Foreskin melanocyte (primary cell): ENCODE measurements at places on chromosomes 5 and 9.

GRCh38 chr9:3136686-3137346, 292.9 kb upstream of the PUM3 start:
- peak; percentile 57 for DNase-seq

GRCh38 chr5:13943676-13944075, 812 bp downstream of the DNAH5 start:
- DNase-seq, result no peak

- DNase-seq, result no peak
Observed at GRCh38 chr5:125582352-125582751, 835.9 kb upstream of the ZNF608 start.

DNA sequence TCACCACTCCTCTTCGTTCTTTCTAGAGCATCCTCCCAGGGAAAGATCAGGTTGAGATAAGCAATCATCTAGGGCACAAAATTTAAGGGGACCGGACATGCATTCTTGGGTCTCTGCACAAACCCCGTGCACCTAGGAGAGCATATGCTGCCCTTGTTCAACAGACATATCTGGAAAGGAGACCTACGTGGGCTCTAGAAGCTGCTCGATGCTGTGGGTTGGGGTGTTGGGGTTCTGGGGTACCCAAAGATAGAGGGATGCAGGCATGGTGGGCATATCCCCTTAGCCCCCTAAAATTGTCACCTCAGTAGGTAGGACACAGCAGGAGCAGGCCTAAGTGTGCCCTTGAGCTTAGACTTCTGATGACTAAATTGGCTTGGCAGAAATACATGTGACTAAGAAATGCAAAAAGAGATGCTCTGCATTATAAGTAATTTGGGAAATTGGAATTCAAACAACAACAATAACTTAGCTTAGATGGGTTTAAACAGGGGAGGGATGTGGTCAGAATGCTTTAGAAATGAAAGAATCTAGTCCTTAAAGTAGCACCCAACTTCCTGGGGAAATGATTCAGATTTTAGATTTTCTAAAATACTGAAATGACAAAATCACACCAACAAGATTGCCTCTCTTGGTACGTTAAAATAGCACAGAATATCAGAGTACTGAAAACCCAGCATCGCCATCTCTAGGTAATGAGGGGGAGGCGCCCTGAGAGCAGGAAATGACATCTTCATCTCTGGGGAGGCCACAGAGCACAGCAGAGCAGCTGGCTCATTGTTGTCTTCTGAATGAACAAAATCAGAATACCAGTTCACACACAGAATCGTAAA, 172.3 kb downstream of the GNA14 start:
- DNase-seq, result no peak

GRCh38 chr9:36765468-36766341, 193.0 kb downstream of the MELK start:
- DNase-seq, result peak; percentile 18

GRCh38 chr5:102627315-102627714, 127.8 kb upstream of the PAM start:
- no peak for DNase-seq

GRCh38 chr9:130193531-130194377, 21.6 kb downstream of the NCS1 start:
- DNase-seq, result no peak

GRCh38 chr9:6552033-6552432, 93.5 kb downstream of the GLDC start:
- peak; percentile 59 for DNase-seq

DNA sequence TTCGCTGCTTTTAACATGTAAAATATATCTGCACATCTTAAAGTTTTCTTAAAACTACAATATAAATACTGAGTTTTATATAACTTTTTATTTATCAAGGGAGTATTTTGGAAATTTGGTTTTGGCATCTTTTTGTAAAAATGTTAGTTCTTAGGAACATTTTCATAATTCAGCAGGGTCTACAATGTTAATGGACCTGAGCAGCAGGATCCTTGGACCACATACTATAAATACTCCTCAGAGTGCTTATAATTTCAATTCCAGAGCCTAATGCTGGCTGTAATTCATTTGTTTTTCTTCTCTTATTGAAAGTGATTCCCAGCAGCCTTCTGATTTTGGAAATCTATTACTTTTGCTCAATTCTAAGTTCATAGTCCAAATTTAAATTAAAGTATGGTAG, 1216.2 kb downstream of the MAT2B start:
- DNase-seq, result no peak

- peak; percentile 88 for DNase-seq
Observed at GRCh38 chr9:69130456-69131441, 43.3 kb upstream of the TJP2 start.

DNA sequence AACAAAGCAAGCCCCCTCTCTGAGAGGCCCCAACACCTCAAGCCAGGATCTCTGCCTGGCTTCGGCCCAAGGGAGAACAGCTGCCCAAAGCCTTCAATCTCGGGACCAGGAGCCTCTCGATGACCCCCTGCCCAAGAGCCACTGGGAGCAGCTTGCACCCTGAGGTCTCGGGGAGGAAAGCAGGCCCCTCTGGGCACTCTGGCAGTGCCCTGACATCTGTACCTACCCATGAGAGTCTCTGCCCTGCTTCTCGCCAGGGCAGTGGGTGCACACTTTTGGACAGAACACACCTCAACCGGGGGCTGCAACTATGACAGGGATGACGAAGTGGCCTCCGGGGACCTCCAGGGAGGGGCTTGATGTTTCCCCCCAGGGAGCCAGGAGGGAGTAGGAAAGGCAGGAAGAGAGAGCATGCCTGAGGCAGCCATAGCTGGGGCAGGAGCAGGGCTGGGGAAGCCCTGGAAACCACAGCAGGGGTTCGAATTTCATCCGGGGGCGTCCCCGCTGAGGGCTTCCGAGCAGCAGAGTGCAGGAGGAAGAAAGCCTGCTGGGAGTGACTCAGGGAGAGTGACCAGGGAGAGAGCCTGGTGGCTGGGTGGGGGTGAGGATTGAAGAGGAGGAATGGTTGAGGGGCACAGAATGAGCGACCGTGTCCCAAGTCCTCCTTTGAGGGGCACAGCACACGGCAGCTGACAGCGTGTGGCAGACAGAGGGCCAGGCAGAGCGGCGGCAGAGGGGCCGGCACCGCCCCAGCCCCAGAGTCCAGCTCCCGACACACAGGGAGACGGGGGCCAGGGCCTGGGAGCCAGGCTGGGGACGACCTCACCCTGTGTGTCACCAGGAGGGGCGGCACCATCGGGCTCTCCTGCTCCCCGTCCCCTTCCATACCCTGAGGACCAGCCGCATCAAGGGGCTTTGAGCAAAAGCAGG, 1.8 kb downstream of the LPCAT1 start:
- DNase-seq, result no peak

DNA sequence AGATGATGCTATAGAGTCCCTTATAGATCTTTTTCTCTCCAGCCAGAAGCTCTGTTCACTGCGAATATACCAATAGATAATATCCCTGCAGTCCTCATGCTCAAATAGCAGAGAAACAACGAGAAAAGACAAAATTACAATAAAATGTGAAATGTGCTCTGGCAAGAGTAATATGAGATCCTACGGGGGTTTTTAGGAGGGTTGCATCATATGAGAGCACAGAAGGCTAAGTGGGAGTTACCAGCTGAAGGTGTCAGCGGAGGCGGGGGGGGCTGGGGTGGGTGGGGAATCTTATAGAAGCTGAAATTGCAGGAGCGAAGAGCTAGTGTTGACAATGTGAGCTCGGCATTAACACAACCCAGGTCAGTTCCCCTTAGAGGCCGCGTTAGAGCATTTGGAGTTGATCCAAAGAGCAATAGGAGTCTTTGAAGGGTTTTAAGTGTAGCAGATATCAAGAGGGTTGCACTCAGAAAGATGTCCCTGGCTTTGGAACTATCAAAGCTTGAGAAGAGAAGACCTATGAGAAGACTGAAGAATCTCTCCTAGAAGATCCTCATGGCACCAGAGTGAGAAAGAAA, 109.7 kb downstream of the BASP1 start:
- DNase-seq, result no peak

- no peak for DNase-seq
Observed at GRCh38 chr9:86458191-86458855, 104.1 kb upstream of the TUT7 start.

- DNase-seq, result no peak
Observed at GRCh38 chr5:166845044-166845443, 1446.4 kb upstream of the WWC1 start.

DNA sequence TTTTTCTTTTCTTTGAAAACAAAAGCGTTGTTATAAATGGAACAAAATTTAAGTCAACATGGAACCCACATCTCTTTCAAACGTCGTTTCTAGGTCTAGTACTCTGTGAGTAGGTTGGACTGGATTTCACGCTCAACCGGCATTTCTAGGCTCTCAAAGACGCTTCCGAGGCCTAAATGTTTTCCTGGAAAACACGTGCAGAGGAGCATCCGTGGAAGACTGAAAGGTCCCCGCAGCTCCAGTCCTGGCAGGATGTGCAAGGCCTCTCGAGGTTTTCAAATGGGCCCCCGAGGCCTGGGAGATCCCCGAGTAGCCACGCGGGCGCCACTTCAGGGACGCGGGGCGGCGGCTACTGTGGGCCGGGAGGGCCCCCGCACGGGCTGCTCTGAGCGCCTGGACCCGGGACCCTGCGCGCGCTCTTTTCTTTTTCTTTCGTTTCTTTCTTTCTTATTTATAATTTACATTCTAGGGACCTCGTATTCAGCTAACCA, 4.2 kb upstream of the IRX2 start:
- no peak for DNase-seq

- no peak for DNase-seq
Observed at GRCh38 chr9:114893221-114894010, 37.0 kb downstream of the TNFSF8 start.

DNA sequence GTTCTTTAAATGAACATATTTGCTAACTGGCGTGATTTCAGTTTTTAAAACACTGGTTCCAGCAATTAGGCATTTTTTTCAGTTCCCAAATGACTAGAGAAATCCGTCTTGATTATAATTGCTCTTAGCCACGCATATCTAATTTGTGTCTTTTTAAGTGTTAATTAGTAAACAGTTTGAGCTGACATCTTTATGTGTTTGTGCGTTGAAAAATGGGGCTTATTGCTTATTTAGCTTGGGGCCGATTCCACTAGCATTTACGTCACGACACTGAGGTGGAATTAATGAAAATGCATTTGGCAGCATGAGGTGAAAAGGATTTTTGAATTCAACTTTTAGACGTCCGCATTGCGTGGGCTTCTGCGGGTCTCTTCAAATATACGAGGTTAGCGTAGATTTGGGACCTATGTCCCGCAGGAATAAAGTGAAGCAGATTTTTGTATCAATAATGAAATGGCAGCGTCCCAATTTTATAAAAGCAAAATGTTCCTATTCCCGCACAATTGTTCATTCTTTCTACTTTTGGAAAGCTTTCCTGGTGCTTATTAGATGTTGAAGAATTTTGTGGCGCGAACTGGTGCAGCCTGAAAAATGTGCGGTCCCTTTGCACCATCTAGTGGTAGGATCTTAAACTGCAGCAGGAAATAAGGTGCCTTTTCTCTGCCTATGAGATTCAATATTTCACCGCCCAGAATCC, 122.7 kb upstream of the LMX1B start:
- peak; percentile 46 for DNase-seq

DNA sequence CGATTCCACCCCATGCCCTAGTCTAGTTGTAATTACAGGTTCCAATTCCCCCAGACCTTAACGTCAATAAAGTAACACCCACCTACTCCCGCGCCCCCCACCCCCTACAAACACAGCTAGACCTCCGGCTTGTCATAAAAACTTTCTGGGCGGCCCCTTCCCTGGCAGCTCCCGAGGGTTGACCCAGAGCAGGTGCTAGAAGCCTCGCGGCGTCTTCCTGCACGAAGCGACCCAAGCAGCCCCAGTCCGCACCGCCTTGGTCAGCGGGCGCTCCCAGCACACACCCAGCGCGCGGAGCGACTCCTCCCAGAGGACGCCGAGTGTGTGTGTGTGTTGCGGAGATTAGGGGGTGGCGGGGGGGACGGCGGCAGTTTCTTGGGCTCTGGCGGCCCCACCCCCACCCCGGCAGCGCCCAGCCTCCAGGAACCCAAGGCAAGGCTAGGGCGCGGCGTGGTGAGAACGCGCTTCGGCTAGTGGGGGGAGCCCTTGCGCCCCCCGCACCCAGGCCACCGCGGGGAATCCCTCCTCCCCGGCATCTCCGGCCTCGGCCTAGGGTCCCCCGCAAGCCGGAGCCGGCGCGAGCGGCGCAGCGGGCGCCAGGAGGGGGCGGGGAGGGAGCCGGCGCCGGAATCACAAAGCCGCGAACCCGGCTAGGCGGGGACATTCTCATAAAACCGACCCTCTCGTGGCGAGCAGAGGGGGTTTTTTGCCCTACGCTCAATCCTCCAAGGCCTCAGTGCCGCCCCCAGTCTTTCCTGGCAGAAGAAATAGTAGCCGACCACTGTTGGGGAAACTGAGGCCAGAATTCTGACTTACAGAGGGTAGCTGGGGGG, 2.2 kb downstream of the PCDH1 start:
- DNase-seq, result no peak

- no peak for DNase-seq
Observed at GRCh38 chr5:79416499-79416898, 97.4 kb downstream of the HOMER1 start.

GRCh38 chr5:1437226-1437829, 7.9 kb downstream of the SLC6A3 start:
- no peak for DNase-seq

- peak; percentile 85 for DNase-seq
Observed at GRCh38 chr5:75566710-75567309, 44.4 kb upstream of the ANKDD1B start.

DNA sequence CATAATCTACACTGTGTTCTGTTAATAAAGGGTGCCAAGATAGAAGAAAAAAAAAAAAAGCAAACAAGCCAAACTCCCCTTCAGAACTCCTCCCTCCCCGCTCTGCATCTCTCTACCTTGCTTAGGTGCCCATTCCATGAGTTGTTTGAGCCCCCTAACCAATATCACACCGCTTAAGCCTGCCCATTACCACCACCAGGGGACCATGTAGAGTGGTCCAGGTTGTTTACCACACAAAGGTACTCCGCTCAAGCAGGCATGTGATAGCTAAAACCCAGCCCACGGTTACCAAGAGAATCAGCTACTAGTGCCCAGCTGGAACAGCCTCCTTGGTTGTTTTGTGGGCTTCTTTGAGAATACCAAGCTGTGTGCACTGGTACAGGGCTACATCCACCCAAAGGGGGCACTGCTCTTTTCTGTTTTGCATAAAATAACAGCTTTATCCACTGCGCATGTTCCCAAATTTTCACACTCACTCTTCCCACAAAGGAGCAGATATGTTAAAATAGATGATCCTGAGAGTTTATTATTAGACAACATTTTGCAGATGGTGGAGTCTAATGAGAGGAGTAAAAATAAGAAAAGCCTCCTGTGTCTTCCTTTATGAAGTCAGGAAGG, 304.1 kb downstream of the DEPDC1B start:
- DNase-seq, result no peak

- DNase-seq, result no peak
Observed at GRCh38 chr5:68054638-68055037, 160.9 kb upstream of the PIK3R1 start.

- DNase-seq, result no peak
Observed at GRCh38 chr9:16319646-16320045, 550.8 kb downstream of the BNC2 start.

- no peak for DNase-seq
Observed at GRCh38 chr9:98067184-98067583, 10.7 kb downstream of the NANS start.
